Cortex of kidney (tissue), 1 donor: ENCODE measurements at places on chromosomes 1 and 21.

GRCh38 chr21:26686278-26686677 lies 113.2 kb upstream of the CYYR1 start:
- DNase-seq = no peak

DNA sequence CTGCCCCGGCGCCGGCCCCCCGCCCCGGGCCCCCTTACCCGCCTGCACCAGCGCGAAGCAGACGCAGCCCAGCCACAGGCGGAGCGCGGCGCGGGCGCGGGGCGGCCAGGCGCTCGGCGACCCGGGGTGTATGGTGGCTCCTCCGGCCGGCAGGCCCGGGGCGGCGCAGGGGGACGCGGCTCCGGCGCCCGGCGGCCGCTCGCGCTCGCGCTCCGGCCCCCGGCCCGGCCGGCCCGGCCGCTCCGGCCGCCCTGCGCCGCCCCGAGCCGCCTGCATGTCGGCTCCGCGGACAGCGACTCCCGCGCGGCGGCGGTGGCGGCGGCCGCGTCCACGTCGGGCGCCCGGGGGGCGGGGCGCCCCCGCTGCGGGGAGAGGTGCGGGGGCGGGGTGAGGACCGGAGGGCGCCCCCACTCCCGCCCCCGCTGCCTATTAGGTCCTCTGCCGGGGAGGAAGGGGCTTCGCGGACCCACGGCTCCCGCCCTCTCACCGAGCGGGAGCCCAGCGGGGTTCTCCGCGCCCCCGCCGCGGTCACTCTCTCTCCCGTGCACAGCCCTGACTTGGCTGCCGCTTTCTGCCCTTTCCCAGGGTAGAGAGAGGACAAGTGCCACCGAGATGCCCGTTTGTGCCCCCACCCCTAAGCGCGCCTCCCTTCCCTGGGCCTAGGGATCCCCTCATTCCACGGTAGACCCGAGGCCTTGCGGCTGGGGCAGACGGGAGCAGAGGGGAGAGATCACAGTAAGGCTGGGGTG lies at the start of gene FNDC5:
Gene FNDC5 (minus strand): TSS at position 298 of the 749 bp plus-strand sequence.
- no peak for DNase-seq

- no peak for DNase-seq
Observed at GRCh38 chr21:26072666-26073615, 97.6 kb downstream of the APP start.

- DNase-seq = no peak
Observed at GRCh38 chr1:34786521-34787325, 5.7 kb downstream of the GJB3 start.

DNA sequence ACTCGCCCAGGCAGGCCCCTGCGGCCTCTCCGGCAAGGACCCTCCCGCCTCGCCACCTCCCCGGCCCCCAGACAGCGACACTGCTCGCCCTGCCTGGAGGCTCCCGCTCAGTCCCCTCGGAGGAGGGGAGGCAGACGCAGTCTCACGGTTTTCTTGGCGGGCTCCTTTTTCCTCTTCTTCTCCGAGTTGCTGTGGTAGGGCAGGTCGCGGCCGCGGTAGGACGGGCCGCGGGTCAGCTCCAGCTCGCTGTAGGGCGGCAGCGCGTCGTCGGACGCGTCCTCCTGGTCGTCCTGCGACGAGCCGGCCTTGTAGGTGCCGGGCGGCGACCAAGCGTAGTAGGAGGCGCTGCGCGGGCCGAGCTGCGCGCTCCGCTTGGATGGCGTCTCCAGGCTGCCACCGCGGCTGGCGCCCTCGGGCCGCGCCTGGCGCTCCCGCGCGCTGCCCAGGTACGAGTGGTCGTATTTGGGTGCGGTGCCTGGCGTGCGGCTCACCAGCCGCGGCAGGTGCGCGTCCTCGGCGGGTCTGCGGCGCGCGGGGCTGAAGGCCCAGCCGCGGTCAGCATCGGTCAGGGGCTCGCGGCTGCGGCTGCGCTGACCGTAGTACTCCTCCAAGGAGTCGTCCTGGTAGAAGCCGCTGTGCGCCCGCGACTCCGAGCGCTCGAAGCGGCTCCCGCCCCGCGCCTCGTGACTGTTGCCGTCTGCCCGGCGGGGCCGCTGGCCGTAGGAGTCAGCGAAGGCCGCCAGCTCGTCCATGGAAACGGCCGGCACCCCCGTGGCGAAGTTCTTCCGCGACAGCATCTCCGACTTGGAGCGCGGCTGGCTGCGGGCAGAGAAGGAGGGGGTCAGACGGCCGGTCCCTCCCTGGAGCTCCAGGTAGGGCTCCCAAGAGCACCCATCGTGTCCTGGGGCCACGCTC lies 44.8 kb upstream of the TADA1 start:
- no peak for DNase-seq

GRCh38 chr1:82555501-82555900 lies 754.8 kb downstream of the ADGRL2 start:
- no peak for DNase-seq

GRCh38 chr1:99669821-99670220 lies 23.9 kb downstream of the PALMD start:
- DNase-seq = no peak

GRCh38 chr1:84069236-84069845 lies 70.4 kb upstream of the TTLL7 start:
- no peak for DNase-seq

GRCh38 chr1:179055937-179056336 lies 25.9 kb upstream of the TOR3A start:
- DNase-seq = no peak

- DNase-seq = no peak
Observed at GRCh38 chr1:24930260-24931145, at the start of gene RUNX3. RUNX3 (minus strand) TSS chr1:24930276; CDS start chr1:24929868, 408 bp downstream.

GRCh38 chr1:68346188-68346808 lies 103.5 kb downstream of the RPE65 start:
- no peak for DNase-seq

- DNase-seq = no peak
Observed at GRCh38 chr1:81512252-81513003, 288.3 kb upstream of the ADGRL2 start.

DNA sequence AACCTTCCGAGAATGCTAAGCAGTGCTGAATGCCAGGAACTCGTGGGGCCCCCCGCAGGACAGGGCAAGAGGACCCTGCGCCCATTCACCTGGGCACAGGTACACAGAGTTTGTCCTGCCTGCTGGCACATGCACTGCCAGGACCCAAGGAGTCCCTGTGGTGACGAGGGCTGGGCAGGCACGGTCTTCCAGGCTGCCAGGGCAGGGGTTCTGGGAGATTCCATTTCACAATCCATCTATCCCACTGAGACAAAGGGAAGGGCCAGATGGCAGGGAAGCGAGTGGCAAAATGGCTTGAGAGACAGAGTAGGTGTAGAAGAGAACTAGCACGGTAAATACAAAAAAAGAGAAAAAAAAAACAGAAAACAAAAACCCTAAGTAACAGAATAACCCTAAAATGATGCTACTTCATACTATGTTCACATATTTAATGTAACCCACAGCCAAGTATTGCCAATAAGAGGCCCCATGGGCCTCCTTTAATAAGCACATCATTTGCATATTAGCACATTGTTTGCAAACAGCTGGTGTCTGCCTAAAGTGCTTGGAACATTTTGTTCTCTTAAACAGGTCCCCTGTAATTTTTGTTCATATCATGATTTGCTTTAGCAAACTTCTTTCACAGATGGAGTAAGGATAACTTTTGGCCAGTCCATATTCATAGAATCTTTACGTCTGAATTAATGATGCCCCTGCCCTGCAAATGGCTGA lies 83.8 kb downstream of the STUM start:
- no peak for DNase-seq

- DNase-seq = no peak
Observed at GRCh38 chr1:167720965-167721616, 691 bp upstream of the MPZL1 start.

DNA sequence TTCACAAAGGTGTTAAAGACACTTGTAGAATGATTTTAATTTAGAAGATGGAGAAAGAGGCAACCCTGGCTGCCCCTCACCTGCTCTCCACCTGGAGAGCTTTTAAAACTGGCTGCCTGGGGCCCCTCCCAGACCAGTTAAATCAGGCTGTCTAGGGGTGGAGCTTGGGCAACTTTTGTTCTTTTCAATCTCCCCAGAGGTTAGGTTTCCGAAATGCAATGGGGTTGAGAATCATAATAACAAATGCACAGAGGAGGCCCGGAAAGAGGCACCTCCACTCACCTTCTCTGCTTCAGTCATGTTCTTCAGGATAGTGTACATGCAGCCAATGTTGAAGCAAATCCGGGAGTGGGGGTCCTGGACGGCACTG lies 400 bp downstream of the NCF2 start:
- DNase-seq = no peak

- DNase-seq = no peak
Observed at GRCh38 chr1:4696161-4696745, 41.8 kb downstream of the AJAP1 start.

DNA sequence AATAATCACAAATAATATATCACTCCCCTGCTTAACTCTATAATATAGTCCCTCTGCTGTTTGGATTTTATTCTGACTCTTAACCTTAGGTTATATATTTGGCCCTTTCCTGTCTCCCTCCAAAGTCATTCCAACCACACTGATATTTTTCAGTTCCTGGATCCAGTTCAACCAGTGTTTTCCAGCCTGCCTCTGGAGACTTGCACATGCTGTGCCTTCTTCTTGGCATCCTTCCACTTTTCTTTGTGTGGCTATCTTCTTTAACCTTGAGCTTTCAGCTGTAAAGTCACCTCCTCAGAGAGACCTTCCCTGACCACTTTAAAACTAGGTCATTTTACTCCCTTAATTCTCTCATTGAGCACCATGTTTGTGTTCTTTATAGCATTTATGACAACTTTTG lies 19.4 kb downstream of the CERS2 start:
- no peak for DNase-seq

DNA sequence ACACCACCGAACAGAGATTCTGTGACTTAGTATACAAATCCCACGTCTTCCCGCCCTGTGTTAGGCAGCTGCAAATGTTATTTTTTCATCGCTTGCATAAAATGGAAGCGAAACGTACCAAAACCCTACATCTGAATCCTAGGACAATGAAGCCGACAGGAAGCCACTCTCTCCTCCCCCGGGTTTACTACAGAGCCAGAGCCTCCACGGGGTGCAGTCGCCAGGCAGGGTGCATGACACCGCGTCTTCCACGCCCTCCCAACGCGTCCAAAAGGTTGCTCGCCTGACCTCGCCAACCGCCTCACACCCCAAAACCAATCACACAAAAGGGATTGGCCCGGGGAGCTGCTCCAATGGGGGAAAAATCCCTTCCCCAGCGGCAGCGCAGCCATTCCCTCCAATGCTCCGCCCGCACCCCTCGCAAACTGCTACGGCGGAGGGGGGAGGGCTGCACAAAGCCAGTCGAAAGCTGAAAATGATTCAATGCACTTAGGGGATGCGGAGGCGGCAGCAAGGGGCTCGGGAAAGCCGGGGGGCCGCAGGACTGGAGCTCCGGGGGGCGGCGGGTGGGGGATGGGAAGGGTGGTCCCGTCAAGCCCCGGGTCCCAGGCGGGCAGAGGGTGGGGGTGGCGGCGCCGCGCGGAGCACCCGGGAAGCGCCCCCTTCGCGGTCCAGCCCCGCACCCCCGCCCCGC lies 701 bp downstream of the CEP170 start:
- DNase-seq = no peak
